ELF-1 (cell line): ENCODE measurements at places on chromosomes 6 and 20.

DNA sequence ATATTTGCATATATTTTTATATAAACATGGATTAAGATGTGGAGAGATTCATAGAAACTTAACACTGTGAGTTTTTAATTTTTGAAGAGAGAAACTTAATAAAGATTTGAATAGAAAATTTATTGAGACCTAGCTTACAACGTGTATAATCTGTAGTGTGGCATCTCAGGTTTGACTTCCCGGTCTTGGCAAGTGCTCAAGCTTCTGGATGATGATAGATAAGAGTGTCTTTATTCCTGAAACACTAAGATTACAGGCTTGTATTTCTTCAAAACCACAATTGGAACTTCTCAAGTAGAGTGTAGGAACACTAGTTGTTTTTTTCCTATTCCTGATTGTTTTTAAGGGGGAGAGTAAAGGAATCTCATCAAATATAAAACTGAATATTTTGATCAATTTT lies 64.6 kb upstream of the NOTCH4 start:
- no peak for DNase-seq

GRCh38 chr6:14272737-14273085 lies 155.1 kb downstream of the CD83 start:
- no peak for DNase-seq

DNA sequence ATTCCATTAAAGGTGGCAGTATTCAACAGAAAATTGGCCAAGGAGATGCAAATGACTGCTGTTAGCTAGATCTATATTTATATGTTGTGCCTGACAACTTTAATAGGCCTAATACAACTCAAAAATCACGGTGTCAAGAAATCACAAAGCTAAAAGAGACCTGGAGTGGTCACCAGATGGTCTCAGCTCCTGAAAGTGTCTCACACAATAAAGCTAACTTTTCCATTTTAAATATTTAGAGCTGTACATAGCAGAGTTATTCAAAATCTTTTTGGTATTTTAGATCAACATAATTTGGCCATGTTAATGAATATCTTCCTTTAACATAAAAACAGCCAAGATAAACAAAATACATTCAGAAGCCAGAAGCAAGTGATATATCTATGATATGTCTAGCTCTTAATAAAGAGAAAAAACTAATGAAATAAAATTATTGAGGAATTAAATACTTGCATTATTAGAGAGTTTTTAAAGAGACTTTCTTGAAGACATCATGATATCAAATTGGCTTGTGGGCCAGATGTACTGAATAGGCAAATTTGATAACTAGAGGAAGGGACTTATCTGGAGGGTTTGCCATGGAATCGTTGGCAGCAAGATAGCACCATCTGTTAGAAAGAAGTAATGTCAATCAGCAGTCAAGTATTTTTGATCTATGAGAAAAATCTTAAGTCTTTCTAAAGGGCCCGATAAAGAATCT lies 84.9 kb upstream of the SCAF8 start:
- DNase-seq, result no peak

GRCh38 chr6:149580880-149581279 lies 14.7 kb downstream of the GINM1 start:
- no peak for DNase-seq

DNA sequence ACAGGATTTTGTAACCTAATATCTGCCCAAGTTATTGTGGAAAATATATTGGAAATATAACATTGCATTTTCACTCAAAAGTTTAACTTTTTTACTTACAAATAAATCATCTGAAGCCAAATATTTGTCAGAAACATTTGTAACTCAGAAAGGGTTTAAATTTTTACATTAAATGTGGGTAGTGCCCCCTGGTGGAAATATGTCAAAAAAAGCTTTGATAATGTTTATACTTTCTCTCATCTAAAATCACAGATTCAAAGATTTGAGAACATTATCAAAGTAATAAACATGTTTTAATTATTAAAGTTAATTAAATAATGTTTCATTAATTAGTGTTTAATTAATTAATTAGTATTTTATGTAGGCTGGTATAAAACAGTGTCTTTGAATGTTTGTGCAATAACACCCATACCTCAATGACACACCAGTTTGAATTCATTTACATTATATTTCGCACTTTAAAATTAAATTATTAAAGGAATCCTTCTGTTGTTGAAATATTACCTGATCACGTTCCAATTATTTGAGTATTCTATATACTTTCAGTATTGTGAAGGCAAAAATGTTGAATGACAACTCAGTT lies 320.1 kb upstream of the FKBP1C start:
- no peak for DNase-seq

GRCh38 chr6:170156448-170157375 lies 134.2 kb downstream of the DLL1 start:
- no peak for DNase-seq

- no peak for DNase-seq
These were observed 278.2 kb downstream of the NRN1 start for GRCh38 chr6:5728351-5729079.
